ENCODE measurements at places on chromosomes 6 and 20.

DNA sequence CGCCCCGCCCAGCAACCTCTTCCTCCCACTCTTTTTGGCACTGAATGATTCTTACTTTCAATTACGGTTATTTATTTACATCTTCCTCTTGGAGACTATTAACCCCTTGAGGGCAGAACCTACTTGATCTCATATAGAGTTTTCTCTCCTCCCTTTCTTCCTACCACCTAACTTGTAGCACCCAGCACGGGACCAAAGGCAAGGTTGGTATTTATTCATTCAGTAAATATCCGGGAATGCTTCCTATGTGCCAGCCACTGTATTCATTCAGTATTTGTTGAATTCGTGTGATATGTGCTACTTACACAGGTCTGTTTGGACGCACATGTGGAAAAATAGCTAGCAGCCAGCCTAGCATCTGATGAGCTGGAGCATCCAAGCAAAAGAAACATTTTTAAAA, 1.3 kb upstream of the CNKSR3 start:
- no peaks in the 10 kb centered on the region for H3K36me3 ChIP-seq
- H3K27me3 ChIP-seq, result no peaks in the 10 kb centered on the region
- no peak for DNase-seq
- H3K4me1 ChIP-seq, result peaks cover 39% of the 10 kb centered on the region

- no peak overlapping the region for H3K4me3 ChIP-seq
- H3K27ac ChIP-seq, result no peak overlapping the region
- DNase-seq, result no peak
- H3K4me1 ChIP-seq, result no peaks in the 10 kb centered on the region
- no peaks in the 10 kb centered on the region for H3K27me3 ChIP-seq
Measured at GRCh38 chr6:34020807-34021553, 124.9 kb downstream of the GRM4 start.

DNA sequence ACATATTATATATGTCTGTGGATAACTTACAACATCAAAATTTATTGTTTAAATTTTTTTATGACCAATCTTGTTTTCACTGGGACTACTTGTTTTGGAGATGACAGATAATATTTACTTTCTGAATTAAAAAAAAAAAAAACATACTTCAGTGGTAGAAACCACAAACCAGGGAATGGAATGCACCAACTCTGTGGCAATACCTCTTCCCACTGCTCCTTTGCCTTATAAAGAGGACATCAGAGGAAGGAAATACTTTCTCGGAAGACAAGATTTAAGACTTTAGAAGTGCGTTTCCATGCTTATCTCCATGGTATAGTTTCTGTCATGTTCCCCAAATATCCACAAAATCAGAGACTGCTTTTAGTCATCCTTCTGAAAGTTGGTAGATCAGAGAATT, 1241.1 kb upstream of the EYS start:
- H3K36me3 ChIP-seq, result no peaks in the 10 kb centered on the region
- no peaks in the 10 kb centered on the region for H3K27me3 ChIP-seq
- no peak overlapping the region for H3K27ac ChIP-seq
- no peaks in the 10 kb centered on the region for H3K4me1 ChIP-seq

GRCh38 chr6:13484138-13484708, 3.2 kb downstream of the GFOD1 start:
- H3K4me3 ChIP-seq, result no peak overlapping the region
- peaks cover 21% of the 10 kb centered on the region for H3K27me3 ChIP-seq
- H3K36me3 ChIP-seq, result no peaks in the 10 kb centered on the region

GRCh38 chr6:160426136-160426535, 78.0 kb downstream of the SLC22A3 start:
- no peaks in the 10 kb centered on the region for H3K27me3 ChIP-seq
- no peaks in the 10 kb centered on the region for H3K36me3 ChIP-seq
- peaks cover 8% of the 10 kb centered on the region for H3K4me1 ChIP-seq
- no peak for DNase-seq
- no peak overlapping the region for H3K4me3 ChIP-seq
- no peak overlapping the region for H3K27ac ChIP-seq

- no peaks in the 10 kb centered on the region for H3K27me3 ChIP-seq
- H3K4me1 ChIP-seq, result peaks cover 5% of the 10 kb centered on the region
- H3K27ac ChIP-seq, result no peak overlapping the region
- DNase-seq, result no peak
Measured at GRCh38 chr20:53855733-53856132, 214.7 kb downstream of the BCAS1 start.

- no peaks in the 10 kb centered on the region for H3K27me3 ChIP-seq
- H3K4me1 ChIP-seq, result no peaks in the 10 kb centered on the region
- H3K4me3 ChIP-seq, result no peak overlapping the region
- no peak for DNase-seq
- H3K27ac ChIP-seq, result no peak overlapping the region
- no peaks in the 10 kb centered on the region for H3K36me3 ChIP-seq
Measured at GRCh38 chr6:169738204-169738975, 13.0 kb downstream of the DYNLT2 start.

- no peaks in the 10 kb centered on the region for H3K4me1 ChIP-seq
- DNase-seq, result no peak
- no peak overlapping the region for H3K4me3 ChIP-seq
- no peaks in the 10 kb centered on the region for H3K27me3 ChIP-seq
- H3K36me3 ChIP-seq, result no peaks in the 10 kb centered on the region
- H3K27ac ChIP-seq, result no peak overlapping the region
Measured at GRCh38 chr6:154234019-154234772, 122.4 kb downstream of the IPCEF1 start.

Data from hepatocyte (in vitro differentiated cells).